ENCODE measurements at places on chromosomes 12 and 14. TPM values are rescaled to one million over a fixed set of nuclear protein-coding genes. Genes with fewer than 3 reads are reported as not detected.

DNA sequence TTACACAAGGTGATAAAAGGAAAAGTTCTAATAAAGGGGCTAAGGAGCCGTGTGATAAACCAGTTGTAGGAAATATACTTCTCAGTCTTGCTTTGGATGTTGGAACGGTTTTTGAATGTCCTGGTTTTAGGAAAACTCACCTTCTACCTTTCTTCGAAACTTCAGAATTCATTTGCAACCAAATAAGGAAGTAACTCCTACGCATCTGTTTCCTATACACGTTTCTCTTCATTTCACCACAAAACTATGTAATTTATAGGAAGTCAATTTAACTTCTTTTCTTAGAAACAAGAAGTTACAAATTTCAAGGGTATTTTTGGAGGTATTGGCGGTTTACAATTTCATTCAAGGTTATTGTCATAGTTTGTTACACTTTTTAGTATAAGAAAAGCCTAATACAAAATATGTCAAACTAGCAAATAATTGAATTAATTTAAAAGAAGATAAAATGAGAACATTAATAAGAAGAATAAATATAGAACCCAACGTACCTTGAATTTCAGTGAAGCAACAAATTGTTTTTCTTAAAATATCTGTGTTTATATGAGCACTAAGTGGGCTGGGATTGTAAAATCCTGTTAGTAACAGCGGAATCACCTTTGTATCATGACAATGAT lies 33.2 kb upstream of the CD69 start:
- no peaks in the 10 kb centered on the region for H3K27me3 ChIP-seq
- no peak overlapping the region for H3K4me3 ChIP-seq
- H3K36me3 ChIP-seq = no peaks in the 10 kb centered on the region
- H3K27ac ChIP-seq = no peak overlapping the region

GRCh38 chr12:106974511-106974910 lies 12.4 kb downstream of the MTERF2 start:
- no peaks in the 10 kb centered on the region for H3K27me3 ChIP-seq
- no peak overlapping the region for H3K4me3 ChIP-seq
- no peak overlapping the region for H3K27ac ChIP-seq
- DNase-seq = no peak
- peaks cover 6% of the 10 kb centered on the region for H3K36me3 ChIP-seq
- no peaks in the 10 kb centered on the region for H3K4me1 ChIP-seq

DNA sequence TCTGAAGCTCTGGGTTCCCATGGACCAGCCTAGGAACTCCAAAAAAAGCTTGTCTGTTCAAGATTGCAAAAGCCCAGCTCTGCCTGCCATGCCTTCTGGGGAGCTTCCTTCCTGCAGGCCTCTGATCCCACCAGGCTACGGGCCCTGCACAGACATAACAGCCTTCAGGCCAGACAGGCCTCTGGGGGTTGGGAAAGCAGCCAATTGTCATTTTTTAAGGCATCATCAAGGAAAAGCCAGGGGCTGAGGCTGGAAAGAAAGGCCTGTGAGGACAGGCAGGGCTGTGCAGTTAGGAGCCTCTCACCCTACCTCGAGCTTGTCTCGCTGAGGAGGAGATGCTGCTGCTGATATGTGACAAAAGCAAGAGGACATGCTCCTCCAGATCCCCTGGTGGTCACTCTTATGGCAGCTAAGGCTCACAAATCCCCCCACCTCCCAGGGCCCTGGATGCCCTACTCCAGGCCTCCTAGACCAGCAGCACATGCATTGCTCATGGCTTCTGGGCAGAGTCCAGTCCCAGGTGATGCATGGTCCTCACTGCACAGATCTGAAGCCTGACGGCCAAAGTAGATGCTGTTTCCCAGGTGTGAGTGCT lies 2.9 kb downstream of the TMEM229B start:
- peaks cover 12% of the 10 kb centered on the region for H3K4me1 ChIP-seq
- H3K27me3 ChIP-seq = peaks cover 2% of the 10 kb centered on the region
- peak; percentile 16 for DNase-seq
- H3K4me3 ChIP-seq = no peak overlapping the region

GRCh38 chr14:59371771-59372170 lies 93.4 kb downstream of the GPR135 start:
- H3K27ac ChIP-seq = no peak overlapping the region
- H3K4me3 ChIP-seq = no peak overlapping the region
- DNase-seq = no peak

GRCh38 chr12:76109879-76110278 lies 25.4 kb upstream of the NAP1L1 start:
- peaks cover 3% of the 10 kb centered on the region for H3K27me3 ChIP-seq
- DNase-seq = no peak
- H3K27ac ChIP-seq = no peak overlapping the region
- H3K36me3 ChIP-seq = no peaks in the 10 kb centered on the region
- peaks cover 8% of the 10 kb centered on the region for H3K4me1 ChIP-seq

- no peak overlapping the region for H3K4me3 ChIP-seq
- DNase-seq = peak; percentile 58
- H3K27ac ChIP-seq = no peak overlapping the region
- H3K4me1 ChIP-seq = no peaks in the 10 kb centered on the region
Observed at GRCh38 chr12:1117970-1118563, 127.0 kb downstream of the ERC1 start.

DNA sequence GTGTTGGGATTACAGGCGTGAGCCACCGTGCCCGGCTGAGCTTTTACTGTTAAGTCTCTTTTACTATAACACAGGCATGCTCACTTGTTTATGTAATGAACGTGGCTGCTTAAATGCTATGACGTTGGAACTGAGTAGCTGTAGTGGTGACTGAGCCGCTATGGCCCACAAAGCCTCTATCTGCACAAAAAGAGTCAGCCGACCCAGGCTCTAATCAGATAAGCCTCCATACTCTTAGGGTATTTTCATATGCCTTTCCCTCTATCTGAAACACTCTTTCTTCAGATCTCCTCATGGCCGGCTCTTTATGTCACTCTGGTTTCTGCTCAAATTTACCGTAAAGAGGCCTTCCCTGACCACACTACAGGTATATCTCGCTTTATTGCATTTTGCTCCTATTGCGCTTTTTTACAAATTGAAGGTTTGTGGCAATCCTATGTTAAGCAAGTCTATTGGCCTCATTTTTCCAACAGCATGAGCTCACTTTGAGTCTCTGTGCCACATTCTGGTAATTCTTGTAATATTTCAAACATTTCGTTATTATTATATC lies 8.0 kb downstream of the SLC2A14 start:
- H3K27ac ChIP-seq = no peak overlapping the region
- H3K36me3 ChIP-seq = no peaks in the 10 kb centered on the region
- no peak for DNase-seq
- H3K27me3 ChIP-seq = no peaks in the 10 kb centered on the region
- no peak overlapping the region for H3K4me3 ChIP-seq

- no peak overlapping the region for H3K27ac ChIP-seq
- H3K4me3 ChIP-seq = no peak overlapping the region
Observed at GRCh38 chr14:65834812-65835211, 422.3 kb downstream of the FUT8 start.

DNA sequence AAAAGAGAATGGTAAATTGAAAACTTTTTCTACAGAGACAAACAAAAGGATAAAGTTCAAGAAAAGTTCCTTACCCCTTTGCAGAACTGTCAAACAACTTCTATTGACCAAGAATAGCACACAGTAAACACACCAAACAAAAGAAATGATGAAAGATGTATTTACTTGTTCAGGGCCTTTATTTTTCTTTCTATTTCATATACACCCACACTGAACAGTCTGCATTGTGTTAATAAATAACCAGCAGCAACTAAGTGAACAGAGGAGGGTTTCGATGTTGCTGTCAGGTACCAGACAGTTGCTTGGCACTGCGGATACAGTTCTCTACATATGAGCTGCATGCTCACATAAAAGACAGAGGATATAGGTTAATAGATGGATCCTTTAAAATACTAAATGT lies 122.1 kb downstream of the SOX5 start:
- H3K4me3 ChIP-seq = no peak overlapping the region
- no peak overlapping the region for H3K27ac ChIP-seq
- H3K36me3 ChIP-seq = peaks cover 5% of the 10 kb centered on the region

- H3K27me3 ChIP-seq = peaks cover 7% of the 10 kb centered on the region
- peaks cover 5% of the 10 kb centered on the region for H3K4me1 ChIP-seq
- no peaks in the 10 kb centered on the region for H3K36me3 ChIP-seq
- peak overlapping the region; percentile 83 for H3K4me3 ChIP-seq
Observed at GRCh38 chr14:70807898-70808415, 1.4 kb downstream of the MAP3K9 start.

DNA sequence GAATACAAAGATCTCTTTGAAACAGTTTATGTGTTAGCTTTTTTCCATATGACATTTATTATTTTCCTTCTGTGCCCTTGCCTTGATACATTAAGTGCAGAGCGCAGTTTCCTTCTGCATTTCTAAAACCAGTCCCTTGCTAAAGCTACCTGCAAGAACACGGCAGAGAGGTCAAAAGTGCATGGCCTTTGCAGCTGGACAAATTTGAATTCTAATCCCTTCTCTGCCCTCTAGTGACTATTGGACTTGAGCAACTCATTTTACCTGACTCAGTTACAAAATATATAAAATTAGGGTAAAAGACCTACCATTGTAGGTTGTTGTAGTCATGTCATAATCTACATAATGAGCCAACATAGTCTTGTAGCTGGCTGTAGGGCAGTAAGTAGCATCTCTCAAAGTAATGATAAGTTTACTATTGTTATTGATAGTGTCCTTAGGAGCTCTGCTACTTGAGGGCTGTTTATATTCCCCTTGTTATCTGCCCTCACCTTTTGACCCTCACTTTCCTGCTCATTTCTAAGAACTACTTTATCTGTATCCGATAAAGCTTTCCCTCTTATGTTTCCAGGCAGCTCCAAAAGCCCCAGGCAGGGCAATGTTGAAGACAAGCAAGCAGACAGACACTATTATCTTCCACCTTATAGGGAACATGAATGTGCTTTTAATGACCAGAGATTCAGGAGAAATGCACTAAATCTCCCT lies 120.0 kb upstream of the PDZRN4 start:
- H3K36me3 ChIP-seq = no peaks in the 10 kb centered on the region
- H3K27me3 ChIP-seq = no peaks in the 10 kb centered on the region
- H3K27ac ChIP-seq = no peak overlapping the region
- H3K4me3 ChIP-seq = no peak overlapping the region
- H3K4me1 ChIP-seq = no peaks in the 10 kb centered on the region
- DNase-seq = no peak

GRCh38 chr12:26651566-26652188 lies 181.3 kb downstream of the ITPR2 start:
- peaks cover 3% of the 10 kb centered on the region for H3K4me1 ChIP-seq
- no peak overlapping the region for H3K4me3 ChIP-seq
- H3K36me3 ChIP-seq = peaks cover 22% of the 10 kb centered on the region
- H3K27ac ChIP-seq = no peak overlapping the region
- DNase-seq = peak; percentile 76

DNA sequence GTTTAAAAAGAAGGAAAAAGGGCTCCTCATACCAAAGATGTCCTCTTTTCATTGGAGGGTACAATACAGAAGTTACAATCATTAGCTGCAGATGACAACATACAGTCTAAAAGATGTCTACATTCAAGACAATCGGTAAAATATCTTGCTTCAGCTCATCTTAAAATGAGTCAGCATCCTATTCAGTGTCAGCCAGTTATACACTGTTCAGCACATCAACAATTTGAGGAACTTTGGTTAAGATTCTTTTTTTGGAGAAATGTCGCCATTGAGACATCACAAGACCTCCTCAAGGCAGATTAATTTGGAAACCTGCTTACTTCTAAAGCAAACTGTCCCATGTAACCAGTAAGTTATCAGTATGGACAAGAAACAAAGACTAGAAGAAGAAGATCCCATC lies 100.7 kb upstream of the SLC38A4 start:
- DNase-seq = no peak
- H3K4me1 ChIP-seq = no peaks in the 10 kb centered on the region
- no peak overlapping the region for H3K27ac ChIP-seq
- no peaks in the 10 kb centered on the region for H3K27me3 ChIP-seq
- no peaks in the 10 kb centered on the region for H3K36me3 ChIP-seq

GRCh38 chr12:128531170-128531569 lies 264.2 kb downstream of the TMEM132C start:
- no peaks in the 10 kb centered on the region for H3K4me1 ChIP-seq
- no peak overlapping the region for H3K27ac ChIP-seq
- peaks cover 5% of the 10 kb centered on the region for H3K27me3 ChIP-seq
- H3K4me3 ChIP-seq = no peak overlapping the region

GRCh38 chr12:386651-387050 lies 2.5 kb downstream of the KDM5A start:
- peaks cover 15% of the 10 kb centered on the region for H3K36me3 ChIP-seq
- peak overlapping the region; percentile 47 for H3K4me3 ChIP-seq
- no peak overlapping the region for H3K27ac ChIP-seq
- H3K27me3 ChIP-seq = peaks cover 7% of the 10 kb centered on the region
- H3K4me1 ChIP-seq = peaks cover 26% of the 10 kb centered on the region

DNA sequence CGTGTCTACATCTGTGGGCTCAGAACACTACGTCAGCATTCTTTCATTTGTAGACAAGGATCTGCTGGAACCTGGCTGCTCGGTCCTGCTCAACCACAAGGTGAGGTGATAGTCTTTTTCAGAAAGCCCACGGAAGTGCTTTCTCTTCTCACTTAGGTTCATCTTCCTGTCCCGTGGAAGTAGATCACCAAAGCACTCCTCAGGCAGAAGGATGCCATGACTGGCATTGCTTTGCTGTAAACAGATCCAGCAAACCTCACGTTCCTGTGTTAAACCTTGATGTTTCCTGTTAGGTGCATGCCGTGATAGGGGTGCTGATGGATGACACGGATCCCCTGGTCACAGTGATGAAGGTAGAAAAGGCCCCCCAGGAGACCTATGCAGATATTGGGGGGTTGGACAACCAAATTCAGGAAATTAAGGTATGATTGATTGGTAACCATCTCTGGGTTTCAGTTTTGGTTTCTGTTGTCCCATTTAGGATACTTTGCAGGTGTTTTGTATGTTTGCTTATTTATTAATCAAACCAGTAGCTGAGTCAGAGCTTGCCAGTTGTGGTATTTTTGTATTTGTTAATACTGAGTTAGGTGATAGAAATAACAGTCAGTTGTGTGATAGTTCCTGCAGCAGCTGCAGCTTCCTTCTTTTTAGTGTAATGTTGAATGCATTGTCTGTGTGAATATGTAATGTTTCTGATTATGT lies 7.5 kb downstream of the PSMC1 start:
- H3K4me3 ChIP-seq = no peak overlapping the region
- peaks cover 46% of the 10 kb centered on the region for H3K36me3 ChIP-seq
- no peaks in the 10 kb centered on the region for H3K27me3 ChIP-seq
- no peak for DNase-seq

GRCh38 chr14:23513818-23514643 lies 37.5 kb downstream of the ZFHX2 start:
- H3K27ac ChIP-seq = no peak overlapping the region
- H3K4me1 ChIP-seq = no peaks in the 10 kb centered on the region
- DNase-seq = no peak
- peaks cover 10% of the 10 kb centered on the region for H3K36me3 ChIP-seq

The AICDA gene
- total RNA-seq = 0.10 TPM

The UBE2N gene
- 150 TPM for total RNA-seq

The PTGDR gene
- total RNA-seq = 0.23 TPM

The GLIPR1L1 gene
- total RNA-seq = not detected

The SYNDIG1L gene
- 1.1 TPM for total RNA-seq

The CCDC175 gene
- not detected for total RNA-seq

The GPRC5D gene
- not detected for total RNA-seq

The RBM25 gene
- total RNA-seq = 110 TPM

The SLC2A14 gene
- 0.64 TPM for total RNA-seq

The FOXN4 gene
- not detected for total RNA-seq

The FAM181A gene
- not detected for total RNA-seq

The LRFN5 gene
- 13.3 TPM for total RNA-seq

The FAM90A1 gene
- not detected for total RNA-seq

The RNF31 gene
- 90.2 TPM for total RNA-seq
